ENCODE measurements at places on chromosomes 2 and 18.

DNA sequence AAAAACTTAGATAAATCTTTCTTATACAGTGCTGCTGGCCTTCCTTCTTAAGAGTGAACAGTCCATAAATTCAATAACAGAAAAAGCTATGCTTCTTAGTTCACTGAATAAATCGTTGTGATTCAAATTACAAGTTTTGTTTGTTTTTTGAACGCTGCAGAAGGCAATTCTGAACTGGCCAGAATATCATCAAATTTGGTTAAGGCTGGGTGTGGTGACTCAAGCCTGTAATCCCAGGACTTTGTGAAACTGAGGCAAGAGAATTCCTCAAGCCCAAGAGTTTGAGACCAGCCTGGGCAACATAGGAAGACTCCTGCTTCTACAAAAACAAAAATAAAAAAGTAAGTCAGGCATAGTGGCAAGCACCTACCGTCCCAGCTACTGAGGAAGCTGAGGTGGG is 111.2 kb upstream of the SLC39A10 start:
- DNase-seq, result no peak

DNA sequence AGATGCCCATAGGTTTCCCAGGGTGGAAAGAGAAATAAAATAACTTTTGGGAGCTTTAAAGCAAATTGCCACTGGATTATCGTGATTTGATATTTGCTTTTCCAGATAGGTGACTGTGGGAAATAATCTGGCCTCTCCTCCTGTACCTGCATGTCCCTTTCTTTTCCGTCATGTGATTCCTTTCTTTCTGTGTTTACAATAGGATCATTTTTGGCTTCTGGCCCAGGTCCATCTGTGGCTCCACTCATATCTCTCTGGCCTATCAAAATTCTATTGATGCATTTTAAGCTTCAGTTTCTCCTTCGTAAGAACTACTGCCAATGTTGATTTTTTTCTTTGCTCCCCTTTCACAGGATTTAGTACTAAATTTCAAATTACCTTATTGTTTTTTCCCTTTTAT is 153.6 kb downstream of the CCDC85A start:
- DNase-seq, result no peak

DNA sequence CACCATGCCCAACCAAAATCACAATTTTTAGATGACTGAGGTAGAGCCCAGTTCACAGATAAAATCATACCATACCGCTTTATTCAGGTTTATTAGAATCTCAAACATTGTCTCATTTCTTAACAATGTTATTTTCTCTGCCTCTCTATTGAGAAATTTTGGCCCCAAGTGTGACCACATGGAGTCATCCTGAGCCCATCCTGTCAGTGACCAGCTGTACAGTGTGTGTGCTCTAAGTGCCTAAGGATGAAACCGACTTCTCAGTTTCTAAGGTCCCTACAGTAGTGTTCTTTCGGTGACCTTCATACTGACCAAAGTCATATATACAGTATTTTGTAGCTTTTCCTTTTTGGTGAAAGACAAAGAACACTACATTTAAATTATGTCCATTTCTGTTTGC is 123.7 kb upstream of the MSTN start:
- no peak for DNase-seq

DNA sequence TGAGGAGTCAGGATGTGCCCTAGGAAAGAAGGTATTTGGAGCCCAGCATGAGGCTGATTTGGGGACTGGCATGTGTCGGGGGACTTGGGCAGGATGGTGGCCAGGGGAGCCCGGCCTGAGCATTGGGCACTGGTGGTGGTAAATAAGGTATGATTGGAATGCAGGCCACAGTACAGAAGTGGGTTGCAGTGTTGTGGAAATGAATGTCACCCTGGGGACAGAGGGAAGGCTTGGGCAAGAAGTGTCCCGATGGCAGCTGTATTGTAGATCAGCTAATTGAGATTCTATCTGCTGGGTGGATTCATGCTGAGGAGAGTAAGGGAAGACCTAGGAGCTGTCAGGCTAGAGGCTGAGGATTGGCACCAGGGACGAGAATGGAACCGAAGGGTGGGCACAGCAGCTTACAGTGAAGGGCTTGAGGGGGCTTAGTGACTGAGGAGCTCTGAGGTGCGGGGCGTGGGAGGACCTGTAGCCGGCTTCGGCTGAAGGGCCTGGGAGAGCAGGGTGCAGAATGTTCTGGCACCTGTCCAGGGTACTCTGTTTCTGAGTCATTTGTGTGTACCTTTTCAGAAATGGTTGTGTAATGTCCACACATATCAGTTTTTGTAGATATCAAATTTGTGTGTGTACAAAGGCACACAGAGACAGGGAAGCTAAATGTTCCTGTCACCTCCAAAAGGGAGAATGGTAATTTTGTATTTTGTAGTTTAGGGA is 170.2 kb downstream of the PRKCE start:
- DNase-seq, result no peak

DNA sequence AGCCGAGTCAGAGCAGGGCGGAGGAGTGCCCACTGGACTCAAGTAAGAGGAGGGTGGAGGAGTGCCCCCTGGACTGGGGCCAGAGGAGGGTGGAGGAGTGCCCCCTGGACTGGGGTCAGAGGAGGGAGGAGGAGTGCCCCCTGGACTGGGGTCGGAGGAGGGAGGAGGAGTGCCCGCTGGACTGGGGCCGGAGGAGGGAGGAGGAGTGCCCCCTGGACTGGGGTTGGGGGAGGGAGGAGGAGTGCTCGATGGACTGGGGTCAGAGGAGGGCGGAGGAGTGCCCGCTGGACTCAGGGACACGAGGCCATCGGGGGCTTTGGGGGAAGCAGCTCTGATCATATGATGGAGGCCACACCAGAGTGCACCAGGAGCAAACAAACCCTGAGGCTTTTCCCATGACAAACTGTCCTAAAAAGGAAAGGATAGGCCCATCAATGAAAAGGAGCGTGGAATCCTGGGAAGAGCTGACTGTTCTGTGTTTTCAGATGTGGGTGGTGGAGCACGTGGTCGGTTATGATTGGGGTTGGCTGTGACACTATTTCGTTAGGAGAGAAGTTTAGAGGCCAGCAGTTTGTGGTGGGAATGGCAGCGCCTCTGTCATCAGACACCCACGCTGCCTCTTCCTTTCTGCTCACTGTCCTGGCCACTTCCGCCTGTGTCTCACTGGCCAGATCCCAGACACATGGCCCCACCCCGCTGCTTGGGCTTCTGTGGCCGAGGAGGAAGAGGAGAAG is 24.5 kb upstream of the HPCAL1 start:
- no peak for DNase-seq

Measured in activated CD4-positive, alpha-beta T cell treated with anti-CD3 and anti-CD28 coated beads, Interleukin-2, amount 50 U/mL, for 24 hours (primary cell).